ENCODE measurements at places on chromosomes 5 and 9. TPM values are rescaled to one million over a fixed set of nuclear protein-coding genes. Genes with fewer than 3 reads are reported as not detected.

Gene F12
- total RNA-seq, result 2.2 TPM

Gene AK8
- total RNA-seq, result 0.82 TPM

Gene ANGPTL2
- total RNA-seq, result 63.0 TPM

Gene PCDHA11
- total RNA-seq, result not detected

Gene SDHA
- total RNA-seq, result 49.0 TPM

Gene CCL27
- not detected for total RNA-seq
